CD4-positive, alpha-beta T cell treated with Interleukin-15 for 4 hours (primary cell): ENCODE measurements at places on chromosomes 2 and 18.

DNA sequence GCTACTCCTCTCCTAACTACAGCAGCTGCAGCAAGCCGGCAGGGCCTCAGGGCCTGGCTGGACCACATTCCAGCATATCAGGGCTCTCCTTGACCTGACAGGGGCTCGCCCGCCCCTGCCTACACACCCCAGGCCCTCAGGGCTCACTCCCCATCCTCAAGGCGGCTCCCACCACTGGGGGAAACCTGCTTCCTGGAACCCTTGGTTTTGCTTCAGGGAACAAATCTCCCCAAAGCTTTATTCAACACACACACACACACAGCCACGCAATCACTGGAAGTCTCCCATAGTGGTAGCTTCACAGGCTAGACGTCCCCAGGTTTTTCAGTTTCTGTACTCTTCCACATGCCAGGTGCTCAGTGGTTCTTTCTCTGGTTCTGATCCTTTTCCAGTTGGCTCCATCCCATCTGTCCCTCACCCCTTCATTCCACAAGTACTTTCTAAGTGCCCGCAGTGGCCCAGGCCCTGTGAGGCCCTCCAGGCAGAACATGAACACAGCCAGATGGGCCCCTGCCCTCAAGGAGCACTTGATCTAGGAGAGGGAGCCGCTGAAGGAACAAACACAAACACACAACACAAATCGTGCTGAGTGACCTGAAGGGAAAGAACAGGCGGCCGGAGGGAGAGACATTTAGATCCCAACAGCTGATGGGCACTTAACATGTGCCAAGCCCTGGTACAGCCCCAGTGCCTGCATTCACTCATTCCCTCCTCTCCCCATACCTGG is 51.1 kb downstream of the TNS1 start:
- DNase-seq: no peak

DNA sequence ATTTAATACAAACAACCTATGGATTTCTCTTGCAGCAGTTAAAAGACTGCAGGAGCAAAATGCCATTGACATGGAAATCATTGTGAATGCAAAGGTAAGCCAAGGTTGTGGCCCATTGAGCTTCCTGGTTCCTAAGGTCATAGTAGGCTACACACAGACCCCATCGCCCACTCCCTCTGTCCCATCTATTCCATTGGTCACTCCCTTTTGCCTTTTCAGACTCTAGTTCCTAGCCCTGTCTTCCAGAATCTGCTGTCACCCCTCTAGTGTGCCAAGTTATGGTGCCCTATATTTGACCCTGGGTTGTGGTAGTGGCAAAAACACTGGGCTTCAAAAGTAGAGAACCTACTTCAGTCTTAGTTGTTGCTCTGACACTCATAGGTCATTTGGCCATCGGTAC is 44.7 kb downstream of the UGP2 start:
- DNase-seq: no peak

- DNase-seq: no peak
Measured at GRCh38 chr2:98895901-98896300, 40.1 kb downstream of the CRACDL start.

DNA sequence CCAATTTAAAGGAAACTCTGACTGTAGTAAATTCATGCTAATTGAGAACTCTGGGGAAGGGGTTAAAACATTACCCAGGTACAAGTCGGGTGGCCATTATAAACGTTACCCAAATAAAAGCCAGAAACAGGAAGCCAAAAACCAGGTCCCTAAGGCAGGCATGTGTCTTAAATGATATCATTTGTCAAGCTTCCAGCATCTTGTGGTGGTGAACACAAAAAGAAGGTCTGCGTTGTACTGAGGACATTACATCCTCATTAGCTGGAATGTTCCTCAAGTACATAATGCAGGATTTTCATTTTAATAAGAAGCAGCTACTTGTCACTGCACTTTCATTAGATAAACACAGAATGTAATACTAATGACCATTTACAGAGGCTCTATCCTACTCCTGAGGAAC is 10.9 kb downstream of the PTGR3 start:
- no peak for DNase-seq

- DNase-seq: no peak
Measured at GRCh38 chr2:39719317-39719716, 53.6 kb downstream of the TMEM178A start.

DNA sequence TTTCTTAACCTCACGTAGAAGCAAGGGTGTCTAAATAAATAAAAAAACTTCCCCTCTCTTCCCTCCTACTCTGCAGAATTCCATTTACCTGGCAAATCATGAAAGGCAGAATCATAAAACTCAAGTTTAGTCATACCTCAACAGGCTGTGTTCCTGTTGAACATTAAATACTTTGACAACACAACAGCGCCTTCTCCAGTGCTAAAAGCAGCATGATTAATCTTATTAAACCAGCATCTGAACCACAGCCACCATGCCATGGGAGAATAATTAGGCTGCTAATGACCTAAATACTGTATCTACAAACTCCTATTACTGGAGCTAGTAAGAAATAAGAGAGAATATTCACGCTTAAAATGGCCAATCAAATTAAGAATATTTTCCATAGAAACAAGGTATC is 68.1 kb downstream of the CDH2 start:
- no peak for DNase-seq

DNA sequence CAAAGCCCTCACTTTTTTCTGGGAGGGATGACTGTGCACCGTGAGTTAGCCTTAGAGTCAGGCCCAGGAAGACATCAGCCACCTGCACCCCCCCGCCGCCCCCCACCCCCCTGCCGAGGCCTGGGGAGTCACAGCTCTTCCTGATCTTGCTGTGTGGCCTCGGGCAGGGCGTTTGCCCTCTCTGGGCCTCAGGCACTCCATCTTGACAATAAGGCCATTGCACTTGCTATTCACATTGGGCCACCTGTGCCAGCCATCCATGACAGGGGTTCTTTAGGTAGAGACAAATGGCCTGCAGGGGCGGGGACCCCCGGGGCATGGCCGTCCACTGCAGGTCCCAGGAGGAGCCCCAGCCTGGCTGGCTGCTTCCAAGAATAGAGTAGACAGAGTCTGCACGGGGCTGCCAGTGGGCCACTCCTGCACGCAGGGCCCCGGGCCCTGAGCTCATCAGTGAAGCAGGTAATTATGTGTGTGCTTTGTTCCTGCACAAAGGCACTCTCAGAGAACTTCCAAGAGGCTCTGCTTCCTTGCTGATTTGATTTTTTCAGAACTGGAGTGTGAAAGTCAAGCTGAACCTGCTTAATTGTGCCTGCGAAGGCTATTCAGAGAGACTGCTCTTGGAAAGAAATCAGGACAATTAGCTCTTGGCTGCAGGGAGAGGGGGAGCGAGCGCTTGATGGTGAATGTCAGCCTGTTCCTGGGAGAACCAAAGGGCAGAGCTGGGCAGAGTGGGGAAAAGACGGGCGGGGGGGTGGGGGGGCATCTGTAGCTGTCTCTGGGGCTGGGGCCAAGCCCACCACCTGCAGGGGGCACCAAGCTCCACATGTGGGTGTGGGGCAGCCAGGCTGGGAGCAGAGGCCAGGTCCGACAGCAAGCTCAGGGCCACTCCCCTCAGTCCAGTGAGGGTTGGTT is 40.3 kb downstream of the RRM2 start:
- DNase-seq: no peak

GRCh38 chr2:176114930-176115625 is 1.5 kb upstream of the HOXD10 start:
- DNase-seq: no peak

DNA sequence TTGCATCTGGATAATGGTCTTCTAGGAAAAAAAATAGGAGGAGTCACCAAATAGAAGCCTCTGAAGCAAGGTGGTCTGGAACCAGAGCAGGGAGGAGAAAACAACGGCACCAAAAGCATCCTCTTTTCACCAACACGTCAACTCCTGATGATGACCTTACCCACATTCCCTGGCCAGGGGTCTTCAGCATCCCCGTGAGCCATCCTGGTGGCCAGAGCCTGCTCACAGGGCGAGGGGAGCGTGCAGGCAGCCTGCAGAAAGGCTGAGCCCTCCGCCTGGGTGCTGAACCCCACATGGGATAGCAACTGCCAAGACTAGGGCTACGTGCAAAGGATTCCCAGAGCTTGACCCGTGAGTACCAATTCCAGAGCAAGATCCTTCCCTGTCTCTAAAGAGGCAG is 191.0 kb downstream of the NDUFA10 start:
- DNase-seq: no peak

GRCh38 chr2:7609556-7609955 is 692.3 kb downstream of the RNF144A start:
- DNase-seq: no peak

GRCh38 chr2:74146929-74147726 is 584 bp downstream of the BOLA3 start:
- peak; percentile 27 for DNase-seq

GRCh38 chr2:118264232-118264990 is 176.1 kb downstream of the INSIG2 start:
- DNase-seq: no peak

DNA sequence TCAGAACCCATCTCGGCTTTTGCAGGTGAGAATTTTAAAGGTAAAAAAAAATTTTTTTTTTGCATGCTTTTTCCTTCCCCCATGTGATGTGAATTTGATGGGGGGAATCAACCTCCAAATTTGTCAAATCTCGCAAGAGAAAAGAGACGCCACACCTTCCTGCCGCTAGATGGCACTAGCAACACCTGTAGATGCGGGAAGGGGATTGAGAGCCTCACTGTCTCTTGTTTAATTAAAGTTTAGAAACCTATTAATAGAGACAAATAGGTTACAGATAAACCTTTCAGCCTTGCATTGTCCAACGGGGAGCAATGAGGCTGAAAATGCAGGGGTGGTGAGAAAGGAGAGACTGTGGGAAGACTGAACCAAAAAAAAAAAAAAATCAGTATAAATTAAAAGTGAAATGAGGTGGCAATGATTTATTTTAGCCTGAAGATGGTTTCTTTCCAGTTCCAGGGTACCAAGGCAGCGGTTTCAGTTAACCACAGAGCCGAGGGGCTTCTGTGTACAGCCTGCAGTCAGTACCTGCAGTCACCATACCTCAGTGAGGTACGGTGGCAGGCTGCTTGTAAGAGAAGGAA is 84.6 kb downstream of the NRP2 start:
- peak; percentile 42 for DNase-seq

DNA sequence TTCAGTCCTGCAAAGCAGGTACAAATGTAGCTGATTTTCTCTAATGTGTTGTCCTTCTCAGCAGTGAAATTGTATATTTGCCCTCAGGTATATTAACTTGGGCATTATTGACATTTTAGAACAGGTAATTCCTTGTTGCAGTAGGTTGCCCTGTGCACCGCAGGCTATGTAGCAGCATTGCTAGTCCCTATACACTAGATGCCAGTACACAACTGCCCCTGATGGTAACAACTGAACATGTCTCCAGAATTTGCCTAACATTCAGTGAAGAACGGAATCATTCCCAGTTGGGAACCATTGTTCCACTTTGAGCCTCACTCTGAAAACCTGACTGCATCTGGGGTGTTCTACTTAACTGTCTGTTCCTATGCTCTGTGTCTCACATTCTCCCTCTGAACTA is 23.1 kb upstream of the TFPI start:
- DNase-seq: no peak

DNA sequence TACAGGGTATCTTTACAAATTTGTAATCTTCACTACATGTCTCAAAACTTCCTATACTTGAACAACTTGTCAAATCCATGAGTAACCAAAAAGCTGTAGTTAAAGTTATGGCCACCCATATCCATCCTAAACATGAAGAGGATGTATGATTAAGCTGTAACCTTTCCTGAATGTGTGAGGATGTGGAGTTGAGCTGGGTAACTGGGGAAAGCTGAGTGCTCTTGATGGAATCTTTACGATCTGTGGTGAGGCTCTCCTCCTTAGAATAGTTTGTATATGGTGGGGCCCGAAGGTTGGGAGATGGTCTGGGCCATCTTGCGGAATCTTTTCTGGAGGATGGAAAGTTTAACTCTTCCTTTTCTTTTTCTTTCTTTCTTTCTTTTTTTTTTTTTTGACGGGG is 29.4 kb downstream of the DPP4 start:
- DNase-seq: no peak

DNA sequence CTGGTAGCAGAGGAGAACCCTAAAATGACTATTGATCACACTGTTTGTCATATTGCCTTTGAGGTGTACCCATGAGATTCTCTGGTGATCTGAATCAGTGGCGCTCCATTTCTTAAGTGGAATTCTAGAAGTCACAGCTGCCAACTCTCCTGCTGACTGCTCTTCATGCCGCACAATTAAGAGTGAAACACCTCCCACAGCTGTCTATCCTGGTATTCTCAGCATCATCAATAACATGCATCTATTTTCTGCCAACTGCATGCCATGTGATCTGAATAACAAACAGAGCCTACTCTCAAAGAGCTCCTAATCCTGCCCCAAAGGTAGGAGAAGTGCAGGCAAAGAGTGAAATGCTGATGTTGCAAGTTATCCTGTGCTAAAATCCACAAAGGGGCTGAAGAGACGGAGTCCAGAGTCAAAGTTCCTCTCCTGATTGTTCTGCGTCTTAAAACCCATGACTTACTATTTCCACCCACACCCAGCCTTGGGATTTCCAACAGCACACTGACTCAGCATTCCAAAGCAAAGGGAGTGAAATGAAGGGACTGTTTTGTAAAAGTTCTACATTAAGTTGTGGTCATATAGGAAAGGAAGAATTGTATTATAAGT is 13.7 kb upstream of the DAPL1 start:
- DNase-seq: no peak

GRCh38 chr18:45039376-45039775 is 358.7 kb downstream of the SETBP1 start:
- DNase-seq: no peak

DNA sequence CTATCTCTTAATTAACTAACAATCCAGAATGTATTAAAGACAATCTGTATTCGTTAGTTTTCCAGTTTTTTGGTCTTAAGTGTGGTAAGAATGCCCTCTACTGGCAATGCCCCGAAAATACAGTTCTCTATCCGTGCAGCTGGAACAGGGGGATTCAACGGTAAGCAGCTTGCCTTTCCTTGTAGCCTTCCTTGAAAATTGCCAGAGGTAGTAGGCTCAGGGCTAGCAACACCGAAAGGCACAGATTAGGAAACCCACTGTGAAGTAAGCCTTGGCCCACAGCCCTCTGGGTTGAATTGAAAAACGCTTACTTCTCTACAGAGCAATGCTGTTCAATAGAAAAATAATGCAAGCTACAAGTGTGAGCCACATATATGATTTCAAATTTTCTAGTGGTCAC is 17.1 kb upstream of the VPS4B start:
- DNase-seq: peak; percentile 66

GRCh38 chr2:99841749-99842148 is 300.6 kb downstream of the AFF3 start:
- DNase-seq: no peak

DNA sequence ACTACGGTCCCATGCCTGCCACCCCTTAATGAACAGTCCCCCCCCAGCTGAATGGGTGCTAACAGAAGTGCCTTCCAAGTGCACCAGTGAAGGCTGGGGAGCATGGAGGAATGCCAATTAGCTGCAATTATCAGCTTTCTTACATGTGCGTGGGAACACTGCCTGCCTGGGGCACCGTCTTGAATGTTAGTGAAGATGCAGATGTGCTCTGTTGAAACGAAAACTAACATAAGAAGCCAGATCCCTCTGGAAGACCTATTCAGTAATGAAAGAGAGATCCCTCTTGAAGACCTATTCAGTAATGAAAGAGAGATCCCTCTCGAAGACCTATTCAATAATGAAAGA is 154.5 kb downstream of the CLIP4 start:
- no peak for DNase-seq
